AML-193 (cell line): ENCODE measurements at places on chromosomes 1 and 21.
A peak's percentile ranks its signal among the peaks of the same experiment; 100 is the strongest.

DNA sequence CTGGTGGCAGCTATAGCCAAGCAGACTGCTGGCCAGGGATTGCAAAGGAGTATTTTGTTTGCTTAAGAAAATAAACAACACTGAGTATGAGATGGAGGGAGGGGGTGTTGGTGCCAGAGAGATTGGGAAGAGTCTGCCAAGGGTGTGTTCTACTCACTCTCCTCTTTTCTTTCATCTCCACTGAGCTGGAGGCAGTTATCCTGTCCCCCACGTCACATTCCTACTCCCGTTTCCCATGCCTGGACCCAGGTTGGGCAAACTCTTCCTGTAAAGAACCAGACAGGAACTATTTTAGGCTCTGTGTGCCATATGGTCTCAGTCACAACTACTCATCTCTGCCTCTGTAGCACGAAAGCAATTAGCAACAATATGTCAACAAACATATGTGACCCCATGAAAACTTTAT lies 1.4 kb upstream of the IL24 start:
- DNase-seq, result no peak

GRCh38 chr1:161718559-161719324 lies 2.6 kb upstream of the FCRLB start:
- DNase-seq, result no peak

GRCh38 chr1:90074970-90075391 lies 80.1 kb downstream of the ZNF326 start:
- DNase-seq, result no peak

DNA sequence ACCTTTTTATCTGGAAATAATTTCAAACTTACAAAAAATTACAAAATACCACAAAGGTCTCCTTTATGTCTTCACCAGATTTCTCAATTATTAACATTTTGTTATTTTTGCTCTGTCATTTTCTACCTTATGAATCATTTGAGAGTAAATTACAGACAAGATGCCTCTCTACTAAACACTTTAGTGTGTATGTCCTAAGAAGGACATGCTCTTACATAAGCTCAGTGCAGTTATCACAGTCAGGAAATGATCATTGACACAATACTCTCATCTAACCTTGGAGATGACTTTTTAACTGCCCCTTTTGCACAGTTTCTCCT lies 378.9 kb upstream of the RUNX1 start:
- peak; percentile 69 for DNase-seq

DNA sequence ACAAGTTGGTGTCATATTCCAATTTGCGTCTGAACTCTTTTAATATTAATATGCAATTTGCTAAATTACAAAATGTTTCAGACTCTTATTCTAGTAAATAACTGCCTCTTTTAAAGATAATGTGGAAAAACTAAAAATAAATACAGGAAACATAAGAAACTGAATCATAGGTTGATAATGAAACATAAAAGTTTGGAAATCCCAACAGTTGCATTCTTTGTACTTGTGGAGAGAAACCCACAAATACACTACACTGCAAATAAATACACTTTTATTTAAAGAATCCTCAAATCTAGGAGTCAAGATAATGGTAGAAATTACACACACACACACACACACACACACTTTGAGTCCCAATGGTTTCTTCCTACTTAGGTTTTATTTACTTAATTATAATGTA lies 5.2 kb downstream of the BRINP3 start:
- no peak for DNase-seq

DNA sequence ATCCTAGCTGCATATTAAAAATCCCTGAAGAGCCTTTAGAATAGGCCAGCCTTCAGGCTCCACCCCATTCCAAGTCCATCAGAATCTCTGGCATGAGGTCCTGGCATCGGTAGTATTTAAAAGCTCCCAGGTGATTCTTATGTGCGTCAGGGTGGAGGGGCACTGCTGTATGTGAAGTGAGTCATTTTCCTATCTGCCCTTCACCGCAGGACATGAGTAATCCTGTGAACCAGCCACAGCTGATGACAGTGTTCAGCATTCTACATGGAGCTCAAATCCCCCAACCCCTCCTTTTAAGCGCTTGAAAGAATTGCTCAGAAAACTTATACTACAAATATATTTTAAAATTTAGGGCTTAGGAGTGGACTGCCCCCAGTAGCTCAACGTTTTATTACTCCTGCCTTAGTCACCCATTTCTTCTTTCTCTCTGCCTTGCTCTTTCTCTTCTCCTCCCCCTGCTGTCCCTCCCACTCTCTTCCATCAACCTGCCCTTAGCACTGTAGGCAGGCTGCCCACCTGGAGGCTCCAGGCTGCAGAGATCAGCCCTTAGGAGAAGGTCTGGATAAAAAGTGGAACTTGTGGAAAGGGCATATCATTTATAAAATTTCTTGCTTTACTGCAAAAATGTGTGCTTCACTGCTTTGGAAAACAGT lies 73.8 kb upstream of the ZNF281 start:
- peak; percentile 55 for DNase-seq

- DNase-seq, result no peak
Observed at GRCh38 chr1:222736972-222737371, at the start of gene FAM177B. Gene FAM177B, plus strand, starts transcription at chr1:222737202. Its CDS starts 9,344 bp downstream, at chr1:222746546.

DNA sequence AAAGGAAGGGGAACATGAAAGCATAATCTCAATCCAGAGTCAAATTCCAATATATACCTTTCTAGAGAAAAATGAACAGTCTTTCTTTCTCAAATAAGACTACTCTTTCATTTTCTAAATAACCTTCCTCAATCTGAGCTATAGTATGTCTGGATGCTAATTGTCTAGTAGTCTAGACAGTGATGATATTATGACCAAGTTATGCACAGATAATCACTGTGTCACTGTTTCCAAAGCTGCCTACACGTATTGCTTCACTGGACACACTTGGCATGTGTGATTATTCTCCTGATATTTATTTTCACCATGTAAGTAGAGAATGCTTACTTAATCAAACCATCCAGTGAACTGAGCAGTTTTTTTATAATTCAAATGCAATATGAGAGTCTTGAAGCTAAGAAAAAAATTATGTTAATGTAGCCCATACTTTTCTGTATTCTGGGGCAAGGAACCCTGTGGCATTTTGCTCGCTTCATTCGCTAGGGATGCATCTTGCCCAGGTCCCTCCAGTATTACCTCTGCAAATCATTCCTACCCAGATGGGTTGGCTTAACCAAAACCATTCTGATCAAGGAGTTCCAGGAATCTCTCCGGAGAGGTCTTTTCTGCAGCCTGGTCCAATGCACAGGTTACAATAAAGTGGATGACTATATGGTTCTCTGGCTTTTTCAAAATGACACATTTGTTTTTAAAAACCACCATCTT lies 303.1 kb upstream of the RUNX1 start:
- no peak for DNase-seq

DNA sequence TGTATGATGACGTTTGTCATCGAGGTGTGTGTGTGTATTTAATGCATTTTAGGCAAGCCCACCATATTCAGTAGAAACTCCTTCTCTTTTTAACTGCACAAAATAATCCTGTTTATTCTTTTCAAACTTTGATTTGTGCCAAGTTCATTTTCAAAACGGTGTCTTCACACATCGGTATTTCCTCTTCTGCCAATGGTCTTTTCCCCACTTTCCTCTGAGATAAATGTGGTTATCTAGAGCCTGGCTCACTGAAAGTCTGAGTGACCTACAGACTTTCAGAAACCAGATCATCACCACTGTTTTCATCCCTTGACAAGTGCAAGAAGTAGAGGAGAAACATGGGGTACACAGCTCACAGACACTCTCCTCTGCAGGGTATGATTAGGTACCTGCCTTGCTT lies 69.4 kb downstream of the GPATCH2 start:
- DNase-seq, result no peak

DNA sequence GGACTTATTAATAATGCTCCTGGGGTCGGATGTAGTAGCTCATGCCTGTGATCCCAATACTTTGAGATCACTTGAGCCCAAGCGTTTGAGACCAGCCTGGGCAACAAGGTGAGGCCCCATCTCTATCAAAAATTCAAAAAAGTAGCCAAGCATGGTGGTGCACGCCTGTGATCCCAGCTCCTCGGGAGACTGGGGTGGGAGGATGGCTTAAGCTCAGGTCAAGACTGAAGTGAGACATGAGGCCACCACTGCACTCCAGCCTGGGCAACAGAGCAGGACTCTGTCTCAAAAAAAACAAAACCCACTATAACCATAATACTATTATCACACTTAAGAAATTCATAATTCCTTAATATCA lies 1.6 kb upstream of the DEGS1 start:
- no peak for DNase-seq

- DNase-seq, result no peak
Observed at GRCh38 chr1:224761245-224761644, 145.1 kb downstream of the CNIH3 start.

DNA sequence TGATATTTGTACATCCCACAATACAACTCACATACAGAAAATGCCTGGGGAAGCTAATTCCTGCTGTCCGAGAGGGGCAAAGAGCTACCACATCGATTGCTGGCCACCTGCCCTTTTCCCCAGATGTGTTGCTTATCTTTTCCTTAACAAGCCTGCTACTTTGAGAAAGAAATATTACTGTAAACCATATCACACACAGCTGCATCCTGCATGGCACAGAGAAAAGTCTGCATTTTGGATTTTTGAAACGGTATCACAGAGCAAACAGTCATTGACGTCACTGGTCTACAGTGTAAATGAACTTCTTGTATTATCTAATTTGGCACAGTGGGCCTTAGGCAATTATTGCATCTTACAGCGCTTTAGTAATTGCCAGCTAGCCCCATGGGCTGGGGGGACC lies 164.7 kb downstream of the CLIC6 start:
- DNase-seq, result no peak

- DNase-seq, result no peak
Observed at GRCh38 chr1:244354810-244355278, 96.9 kb downstream of the ADSS2 start.

DNA sequence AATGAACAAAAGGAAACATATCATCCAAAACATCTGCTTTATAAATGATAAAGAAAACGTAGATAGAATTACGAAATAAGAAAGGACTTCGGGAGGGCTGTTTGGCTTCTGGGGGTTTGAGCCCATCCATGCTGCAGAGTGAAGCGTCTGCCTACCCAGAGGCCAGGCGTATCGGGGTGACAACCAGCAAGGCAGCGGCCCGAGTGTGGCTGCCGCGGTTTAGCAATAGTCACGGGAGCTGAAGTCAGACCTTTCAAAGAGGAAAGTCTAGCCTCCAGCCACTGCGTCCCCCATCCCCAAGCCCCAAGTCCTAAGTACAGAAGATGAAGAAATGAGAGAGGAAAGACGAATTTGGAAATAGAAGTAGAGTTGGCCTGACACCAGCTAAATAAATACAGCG lies 8.6 kb downstream of the SLC37A1 start:
- no peak for DNase-seq

- no peak for DNase-seq
Observed at GRCh38 chr1:62090016-62090415, 104.6 kb upstream of the L1TD1 start.

GRCh38 chr1:46805755-46806154 lies 6.9 kb downstream of the CYP4B1 start:
- no peak for DNase-seq

GRCh38 chr1:233224311-233224710 lies 71.2 kb downstream of the PCNX2 start:
- DNase-seq, result no peak

GRCh38 chr1:219416598-219417238 lies 196.2 kb downstream of the ZC3H11B start:
- peak; percentile 26 for DNase-seq

- no peak for DNase-seq
Observed at GRCh38 chr21:45347712-45348499, 57.1 kb upstream of the COL18A1 start.

- no peak for DNase-seq
Observed at GRCh38 chr1:31570228-31570627, 6.1 kb upstream of the TINAGL1 start.

DNA sequence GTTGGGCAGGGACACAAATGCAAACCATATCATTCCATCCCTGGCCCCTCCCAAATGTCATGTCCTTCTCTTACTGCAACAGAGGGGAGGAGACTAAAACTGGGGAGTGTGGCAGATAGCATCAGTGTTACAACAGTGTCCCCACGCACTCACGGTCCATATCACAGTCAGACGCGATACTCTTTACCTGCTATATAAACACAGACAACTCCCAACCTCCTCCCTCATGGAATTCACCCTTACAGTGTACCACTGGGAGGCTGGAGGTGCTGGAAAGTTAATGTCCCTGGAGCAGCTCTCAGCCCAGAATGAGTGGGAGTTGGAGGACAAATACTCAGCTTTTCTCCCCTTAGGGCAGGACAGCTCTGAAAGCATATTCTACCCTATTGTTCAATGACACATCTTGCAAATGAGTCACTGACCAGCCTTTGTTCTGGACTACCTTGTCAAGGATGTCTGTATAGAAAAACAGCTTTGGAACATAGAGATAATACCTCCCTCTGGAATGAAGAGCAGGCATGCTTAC lies 445.9 kb downstream of the SETD4 start:
- DNase-seq, result no peak

DNA sequence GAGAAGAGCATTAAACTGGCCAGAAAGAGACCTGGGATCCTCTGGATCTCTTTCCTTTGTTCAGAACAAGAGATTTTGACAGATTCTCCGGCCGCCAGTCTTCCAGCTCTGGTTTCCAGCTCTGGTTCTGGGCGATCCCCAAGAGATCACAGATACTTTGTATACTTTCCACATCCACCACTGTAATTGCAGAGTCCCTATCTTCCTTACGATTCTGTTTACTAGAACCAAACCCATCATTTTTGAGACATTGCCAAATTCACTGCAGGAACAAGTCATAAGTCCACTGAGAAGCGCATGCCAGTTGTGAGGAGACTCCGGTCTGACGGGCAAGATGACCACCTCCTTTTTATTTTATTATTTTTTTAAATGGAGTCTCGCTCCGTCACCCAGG lies 505.2 kb downstream of the SMYD3 start:
- DNase-seq, result no peak

- DNase-seq, result no peak
Observed at GRCh38 chr1:228956864-228957263, 221.6 kb downstream of the RHOU start.

- no peak for DNase-seq
Observed at GRCh38 chr1:220203816-220204215, 68.4 kb downstream of the RAB3GAP2 start.

DNA sequence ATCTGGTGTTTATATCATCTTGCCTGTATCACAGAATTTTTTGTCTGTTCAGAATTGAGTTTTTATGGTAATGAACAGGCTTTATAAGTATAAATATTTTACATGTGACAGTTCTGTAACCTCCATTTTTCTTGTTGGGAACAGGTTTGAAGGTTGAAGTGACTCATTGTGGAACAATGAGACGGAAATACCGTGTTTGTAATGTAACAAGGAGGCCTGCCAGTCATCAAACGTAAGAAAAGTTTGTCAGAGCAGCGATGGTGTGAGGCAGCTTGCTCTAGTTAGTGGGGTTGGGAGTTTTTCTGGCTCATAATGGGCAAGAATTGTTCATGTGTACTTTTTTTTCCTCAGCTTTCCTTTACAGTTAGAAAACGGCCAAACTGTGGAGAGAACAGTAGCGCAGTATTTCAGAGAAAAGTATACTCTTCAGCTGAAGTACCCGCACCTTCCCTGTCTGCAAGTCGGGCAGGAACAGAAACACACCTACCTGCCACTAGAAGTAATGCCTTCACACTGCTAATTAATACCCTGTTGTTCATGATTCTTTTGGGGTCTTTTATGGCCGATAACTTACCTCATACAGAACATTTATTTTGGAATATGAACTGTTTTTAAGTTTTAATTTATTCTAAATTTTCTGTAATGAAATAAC lies 75.2 kb upstream of the TEKT2 start:
- DNase-seq, result no peak
